ENCODE measurements at places on chromosomes 6 and 20. TPM values are rescaled to one million over a fixed set of nuclear protein-coding genes. Genes with fewer than 3 reads are reported as not detected.
A peak's percentile ranks its signal among the peaks of the same experiment; 100 is the strongest.

DNA sequence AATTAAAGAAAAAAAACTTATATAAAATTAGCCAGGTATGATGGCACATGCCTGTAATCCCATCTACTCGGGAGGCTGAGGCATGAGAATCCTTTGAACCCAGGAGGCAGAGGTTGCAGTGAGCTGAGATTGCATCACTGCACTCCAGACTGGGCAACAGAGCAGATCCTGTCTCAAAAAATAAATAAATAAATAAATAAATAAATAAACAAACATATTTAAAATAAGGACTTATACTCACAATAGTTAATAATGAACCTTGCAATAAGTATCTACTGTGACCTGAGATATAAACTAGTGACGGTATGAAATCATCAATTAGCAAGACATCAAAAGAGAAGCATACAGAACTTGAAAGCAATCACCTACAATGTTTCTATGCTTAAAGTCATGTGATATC is 548.4 kb upstream of the JARID2 start:
- H3K4me1 ChIP-seq, result no peaks in the 10 kb centered on the region
- DNase-seq, result no peak
- no peak overlapping the region for H3K4me3 ChIP-seq
- H3K27ac ChIP-seq, result no peak overlapping the region
- H3K36me3 ChIP-seq, result no peaks in the 10 kb centered on the region

SRXN1 gene
- total RNA-seq, result 181 TPM

DNA sequence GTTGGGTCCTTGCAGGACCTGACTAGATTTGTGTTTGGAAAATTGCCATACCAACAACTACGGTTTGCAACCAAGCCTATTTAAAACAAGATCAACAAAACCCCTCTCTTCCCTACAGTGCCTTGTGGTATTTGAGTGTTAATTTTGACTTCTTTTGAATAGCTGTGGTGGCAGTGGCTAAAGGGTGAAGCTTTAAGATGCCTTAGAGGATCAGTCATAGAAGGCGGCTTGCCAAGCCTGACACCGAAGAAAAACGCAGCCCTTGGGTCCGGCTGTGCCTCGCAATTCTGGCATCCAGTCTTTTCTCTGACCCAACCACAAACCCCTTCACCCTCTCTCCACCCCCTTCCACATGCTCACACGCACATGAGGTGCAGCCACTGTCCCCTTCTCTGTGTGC is 32.6 kb downstream of the BMP6 start:
- no peak for DNase-seq
- no peaks in the 10 kb centered on the region for H3K36me3 ChIP-seq
- H3K4me1 ChIP-seq, result no peaks in the 10 kb centered on the region
- H3K27me3 ChIP-seq, result no peaks in the 10 kb centered on the region
- H3K4me3 ChIP-seq, result no peak overlapping the region

DNA sequence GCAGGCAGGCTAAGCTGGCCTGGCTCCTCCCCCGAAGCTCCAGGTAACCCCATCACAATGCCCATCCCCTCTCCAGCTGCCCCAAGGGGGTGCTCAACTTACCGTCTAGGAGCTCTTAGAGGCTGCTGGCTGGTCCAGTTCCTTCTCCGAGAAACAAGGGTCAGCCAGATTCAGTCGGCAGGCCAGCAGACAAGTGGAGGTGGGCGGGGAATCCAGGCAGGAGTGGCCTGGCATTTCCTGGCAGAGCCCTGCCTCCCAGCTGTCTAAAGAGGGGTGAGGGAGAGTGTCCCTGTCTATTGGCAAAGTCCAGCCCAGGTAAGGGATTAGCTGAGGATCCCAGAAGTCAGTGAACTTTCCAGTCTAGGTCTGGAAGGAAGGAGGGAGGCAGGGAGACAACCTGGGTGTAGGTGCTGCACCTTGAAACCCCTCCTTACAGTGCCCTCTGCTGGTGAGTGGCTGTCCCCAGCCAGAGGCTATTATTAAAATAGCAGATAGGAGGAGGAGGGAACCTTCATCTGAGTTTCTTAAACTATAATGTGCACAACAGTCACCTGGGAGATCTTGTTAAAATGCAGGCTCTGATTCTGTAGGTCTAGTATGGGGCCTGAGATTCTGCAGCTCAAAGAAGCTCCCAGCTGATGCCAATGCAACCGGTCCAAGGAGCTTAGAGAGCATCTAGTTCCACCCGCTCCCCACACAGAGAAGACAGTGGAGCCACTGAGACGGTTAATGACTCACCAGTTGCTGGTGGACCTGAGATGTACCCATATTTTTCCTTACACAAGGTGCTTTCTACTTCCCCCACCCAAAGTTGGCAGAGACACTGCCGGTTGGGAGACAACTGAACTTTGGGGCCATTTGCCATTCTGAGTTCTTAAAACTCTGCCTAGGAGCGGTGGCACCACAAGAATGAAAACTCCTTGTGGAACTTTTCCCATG is at the start of gene UNC5CL:
Gene UNC5CL (minus strand): TSS at position 162 of the 939 bp plus-strand sequence. CDS start 4,147 bp downstream, outside the sequence.
- peak; percentile 87 for DNase-seq
- H3K27ac ChIP-seq, result peak within 1 kb of the TSS; percentile 57
- peaks cover 5% of the 10 kb centered on the region for H3K4me1 ChIP-seq

All from thyroid gland (tissue), 4 donors.